ENCODE measurements at places on chromosomes 1 and 21.

GRCh38 chr1:220955116-220955515 lies 75.9 kb downstream of the HLX start:
- DNase-seq: no peak

DNA sequence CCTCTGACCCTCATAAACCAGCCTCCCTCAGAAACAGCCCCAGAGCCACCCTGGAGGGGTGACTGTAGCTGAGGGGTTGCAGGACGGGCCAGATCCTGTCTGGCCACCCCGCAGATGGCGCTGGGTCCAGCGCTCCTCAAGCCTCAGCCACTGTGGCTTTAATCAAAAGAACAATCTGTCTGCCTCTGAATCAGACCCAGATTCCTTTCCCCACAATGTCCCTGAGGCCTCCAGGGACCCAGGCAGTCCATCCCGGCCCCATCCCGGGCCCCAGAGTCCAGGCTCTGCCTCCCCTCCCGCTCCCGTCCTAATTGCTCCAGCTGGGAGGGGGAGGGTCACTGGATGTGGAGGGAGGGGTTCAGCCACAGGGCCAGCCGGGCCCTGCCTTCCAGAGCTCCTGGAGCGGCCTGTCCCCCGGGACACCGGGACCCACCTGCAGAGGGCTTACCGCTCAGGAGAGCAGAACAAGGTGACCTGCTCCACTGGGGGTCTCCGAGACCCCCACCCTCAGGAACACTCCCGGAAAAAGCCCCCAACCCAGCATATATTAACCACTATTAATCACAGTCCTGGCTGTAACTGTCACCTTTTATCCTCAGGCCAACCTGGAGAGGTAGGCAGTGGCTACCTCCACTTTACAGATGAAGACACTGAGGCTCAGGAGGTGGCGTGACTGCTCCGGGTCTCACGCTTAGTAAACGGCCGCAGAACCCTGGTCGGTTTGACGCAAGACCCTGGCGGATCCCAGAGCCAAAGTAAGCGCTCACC lies 836 bp upstream of the FBLIM1 start:
- DNase-seq: no peak

- no peak for DNase-seq
Observed at GRCh38 chr1:150226486-150226885, 9.4 kb downstream of the ANP32E start.

DNA sequence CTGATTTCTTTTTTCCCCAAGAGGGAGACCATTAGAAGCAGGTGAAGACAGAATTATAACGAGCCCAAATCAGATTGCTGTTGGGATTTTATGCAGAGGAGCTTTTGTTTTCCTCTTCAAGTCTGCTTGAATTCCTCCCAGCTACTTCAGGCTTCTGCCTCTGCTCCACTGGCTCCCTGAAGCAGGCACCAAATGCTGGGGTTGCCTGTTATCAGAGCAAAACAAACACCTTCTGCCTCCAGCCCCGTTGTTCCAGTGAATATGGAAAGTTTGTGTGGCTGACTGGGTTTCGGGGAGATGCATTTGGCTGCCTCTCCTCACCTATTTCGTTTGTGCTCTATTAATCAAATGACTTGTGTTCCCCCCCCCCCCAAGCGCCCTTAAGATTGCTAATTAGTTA lies 209.2 kb downstream of the URB2 start:
- no peak for DNase-seq

GRCh38 chr1:9042272-9042671 lies 16.0 kb upstream of the SLC2A7 start:
- no peak for DNase-seq

GRCh38 chr21:38505654-38506523 lies 7.6 kb upstream of the ERG start:
- no peak for DNase-seq

- no peak for DNase-seq
Observed at GRCh38 chr1:214549604-214550003, 1.8 kb downstream of the PTPN14 start.

DNA sequence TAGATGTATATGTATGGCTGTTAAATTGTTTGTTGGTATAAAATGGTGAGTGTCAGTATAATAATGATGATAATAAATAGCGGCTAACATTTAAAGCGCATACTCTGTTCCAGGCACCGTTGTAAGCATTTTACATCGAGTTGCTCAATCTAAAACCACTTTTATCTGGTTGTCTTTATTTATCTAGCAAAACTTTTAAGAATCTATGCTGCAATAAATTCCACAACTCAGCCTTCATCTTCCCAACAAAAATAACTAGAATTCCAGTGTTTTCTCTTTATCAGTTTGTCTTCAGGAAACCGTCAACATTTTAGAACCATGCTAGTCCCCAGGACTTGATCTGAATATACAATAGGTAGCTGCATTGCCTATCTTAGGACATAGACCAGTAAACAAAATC lies 19.3 kb upstream of the SLC16A1 start:
- no peak for DNase-seq

GRCh38 chr21:39681257-39681656 lies 63.7 kb upstream of the IGSF5 start:
- DNase-seq: no peak

GRCh38 chr1:219379691-219380090 lies 206.0 kb downstream of the LYPLAL1 start:
- no peak for DNase-seq

DNA sequence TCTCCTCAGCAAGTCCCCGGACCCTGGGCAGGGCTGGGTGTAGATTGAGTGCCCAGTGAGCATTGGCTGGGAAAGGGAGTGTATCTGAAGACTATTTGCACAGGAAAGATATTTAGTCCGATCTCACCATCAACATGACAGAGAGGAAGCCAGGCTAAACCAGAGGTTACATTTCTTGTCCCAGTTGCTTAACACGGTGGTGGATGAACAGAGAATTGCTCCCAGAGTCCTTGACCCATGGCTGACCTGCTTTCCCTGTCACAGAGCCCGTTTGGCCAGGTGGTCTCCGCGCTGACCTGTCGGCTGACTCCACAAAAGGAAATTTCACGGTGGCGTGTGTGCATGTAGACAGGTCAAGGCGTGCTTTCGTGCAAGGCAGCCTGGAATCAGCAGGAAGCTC lies 83.5 kb downstream of the BEND5 start:
- no peak for DNase-seq

Measured in T-helper 1 cell (primary cell).